ENCODE measurements at places on chromosomes 5 and 9.

- no peak for DNase-seq
Measured at GRCh38 chr5:11384441-11385250, 519.6 kb downstream of the CTNND2 start.

DNA sequence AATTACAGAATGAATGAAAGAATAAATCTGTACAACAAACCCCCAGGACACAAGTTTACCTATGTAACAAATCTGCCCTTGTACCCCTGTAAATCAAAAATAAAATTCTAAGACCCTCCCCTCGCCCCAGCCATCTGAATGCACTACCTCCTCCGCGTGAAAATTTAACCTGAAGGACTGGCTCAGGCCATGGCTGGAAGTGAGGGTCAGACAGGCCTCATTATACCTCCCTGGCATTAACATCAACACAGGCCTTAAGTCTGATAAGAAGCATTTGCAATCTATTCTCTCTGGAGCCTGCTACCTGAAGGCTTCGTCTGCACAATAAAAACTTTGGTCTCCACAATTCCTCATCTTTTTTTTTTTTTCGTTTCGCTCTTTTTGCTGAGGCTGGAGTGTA is 48.7 kb upstream of the TTC39B start:
- DNase-seq = no peak

- no peak for DNase-seq
Measured at GRCh38 chr9:106632621-106633020, 230.3 kb upstream of the ZNF462 start.

GRCh38 chr5:165014439-165014838 is 1509.0 kb downstream of the MAT2B start:
- no peak for DNase-seq

DNA sequence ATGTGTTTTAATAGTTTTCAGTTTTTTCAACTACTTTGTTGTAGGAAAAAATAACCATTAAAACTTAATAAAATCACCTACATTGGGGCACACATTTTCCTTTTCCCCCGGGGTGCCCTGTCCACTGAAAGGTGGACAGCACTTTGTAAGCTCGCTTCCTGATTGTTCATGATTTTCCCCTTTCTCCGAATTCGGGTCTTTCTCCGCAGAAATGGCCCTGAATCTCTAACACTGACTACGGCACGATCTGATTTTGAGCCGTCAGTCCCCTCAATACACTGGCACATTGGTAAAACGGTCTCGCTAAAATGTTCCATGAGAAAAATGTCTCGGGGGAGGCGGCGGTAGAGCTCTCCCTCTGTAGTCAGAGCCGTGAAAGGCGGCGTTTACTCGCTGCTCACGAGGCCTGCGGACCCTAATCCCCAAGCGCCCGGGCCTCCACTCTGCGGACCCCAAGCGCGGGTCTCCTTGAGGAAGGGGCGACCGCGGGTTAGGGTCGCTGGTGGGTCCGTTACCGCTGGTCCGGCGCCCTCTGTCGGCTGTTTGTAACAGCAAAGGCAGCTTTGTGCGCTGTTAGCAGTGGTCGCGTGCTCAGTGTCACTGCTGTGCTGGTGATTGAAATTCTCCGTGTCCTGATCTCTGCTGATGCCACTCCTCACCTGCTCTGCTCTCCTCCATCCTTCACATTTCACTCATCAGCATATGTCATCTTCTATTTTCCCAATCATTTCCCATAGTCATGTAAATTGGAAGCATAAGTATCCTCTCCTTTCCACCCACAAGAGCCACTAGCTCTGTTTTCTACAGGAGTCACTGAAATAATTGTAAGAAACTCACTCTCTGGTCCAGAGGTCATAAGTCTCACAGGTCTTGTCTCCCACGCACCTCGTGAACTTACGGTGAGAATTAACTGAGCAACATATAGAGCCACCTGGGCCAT is 10.8 kb upstream of the IFNA2 start:
- DNase-seq = peak; percentile 75

DNA sequence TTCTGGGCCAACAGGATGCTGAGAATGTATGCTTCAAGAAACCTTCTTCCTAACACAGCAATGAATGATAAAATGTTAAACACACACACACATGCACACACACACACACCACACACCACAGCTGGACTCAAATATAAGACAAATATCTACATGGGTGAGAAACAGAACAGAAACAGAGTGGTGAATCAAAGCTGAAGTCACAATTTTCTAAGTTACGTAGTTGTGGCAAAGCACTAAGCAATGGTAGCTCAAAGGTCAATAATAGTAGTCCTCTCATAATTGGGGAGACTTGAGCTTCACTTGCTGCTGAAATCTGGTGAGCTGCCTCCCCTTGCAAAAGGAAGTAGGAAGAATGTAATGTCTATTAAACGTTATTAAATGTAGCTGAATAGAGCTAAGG is 33.7 kb upstream of the ITGA1 start:
- DNase-seq = no peak

- no peak for DNase-seq
Measured at GRCh38 chr5:9686216-9686615, 56.1 kb upstream of the TAS2R1 start.

GRCh38 chr9:89811356-89811755 is 206.5 kb downstream of the GADD45G start:
- no peak for DNase-seq
